ENCODE measurements at places on chromosomes 2 and 18. TPM values are rescaled to one million over a fixed set of nuclear protein-coding genes. Genes with fewer than 3 reads are reported as not detected.

Gene APOB
- not detected for total RNA-seq

- ATAC-seq: no peak
Observed at GRCh38 chr2:137467246-137467862, 496.9 kb upstream of the HNMT start.

Gene MALL
- total RNA-seq: not detected

Gene TFPI
- total RNA-seq: 0.13 TPM

- no peak for ATAC-seq
Observed at GRCh38 chr2:75632813-75633212, 13.8 kb upstream of the MRPL19 start.

Gene RMDN2
- 1.4 TPM for total RNA-seq

DNA sequence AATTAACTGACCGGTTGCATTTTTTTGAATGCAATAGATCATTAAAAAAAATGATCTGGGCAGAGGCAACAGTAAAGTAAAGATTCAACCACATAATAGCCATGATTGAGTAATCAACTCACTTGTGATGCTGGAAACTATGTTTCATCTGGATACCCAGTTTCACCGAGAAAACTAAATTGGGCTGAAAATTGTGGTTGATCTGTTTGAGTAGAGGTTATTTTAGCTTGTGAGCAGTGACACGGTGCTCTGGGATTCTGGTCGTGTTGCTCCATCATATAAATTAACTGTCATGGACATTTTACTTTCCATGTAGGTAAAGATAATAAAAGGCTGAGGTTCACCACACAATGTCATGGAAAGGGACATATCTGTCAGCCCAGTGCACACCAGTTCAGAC lies 58.7 kb downstream of the CD226 start:
- peak; percentile 36 for ATAC-seq

DNA sequence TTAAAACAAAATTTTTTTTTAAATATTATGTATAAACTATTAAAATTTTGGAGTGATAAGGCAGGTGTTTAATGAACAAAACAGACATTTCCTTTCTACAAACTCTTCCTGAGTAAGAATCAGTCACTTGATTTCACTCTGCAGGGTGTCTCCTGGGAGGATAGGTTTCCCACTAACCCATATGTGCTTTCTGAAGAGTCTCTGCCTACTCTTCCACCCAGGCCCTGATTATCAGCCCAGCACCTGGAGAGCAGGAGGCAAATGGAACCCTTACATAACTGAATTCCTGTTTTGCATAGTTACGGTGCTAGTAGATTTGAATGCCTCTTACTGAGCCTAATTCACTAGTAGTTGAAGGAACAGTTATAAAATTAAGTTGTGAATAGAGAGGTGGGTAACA lies 1718.6 kb downstream of the SUCLG1 start:
- no peak for ATAC-seq

Gene REG3A
- total RNA-seq: not detected

Gene TCF23
- not detected for total RNA-seq

DNA sequence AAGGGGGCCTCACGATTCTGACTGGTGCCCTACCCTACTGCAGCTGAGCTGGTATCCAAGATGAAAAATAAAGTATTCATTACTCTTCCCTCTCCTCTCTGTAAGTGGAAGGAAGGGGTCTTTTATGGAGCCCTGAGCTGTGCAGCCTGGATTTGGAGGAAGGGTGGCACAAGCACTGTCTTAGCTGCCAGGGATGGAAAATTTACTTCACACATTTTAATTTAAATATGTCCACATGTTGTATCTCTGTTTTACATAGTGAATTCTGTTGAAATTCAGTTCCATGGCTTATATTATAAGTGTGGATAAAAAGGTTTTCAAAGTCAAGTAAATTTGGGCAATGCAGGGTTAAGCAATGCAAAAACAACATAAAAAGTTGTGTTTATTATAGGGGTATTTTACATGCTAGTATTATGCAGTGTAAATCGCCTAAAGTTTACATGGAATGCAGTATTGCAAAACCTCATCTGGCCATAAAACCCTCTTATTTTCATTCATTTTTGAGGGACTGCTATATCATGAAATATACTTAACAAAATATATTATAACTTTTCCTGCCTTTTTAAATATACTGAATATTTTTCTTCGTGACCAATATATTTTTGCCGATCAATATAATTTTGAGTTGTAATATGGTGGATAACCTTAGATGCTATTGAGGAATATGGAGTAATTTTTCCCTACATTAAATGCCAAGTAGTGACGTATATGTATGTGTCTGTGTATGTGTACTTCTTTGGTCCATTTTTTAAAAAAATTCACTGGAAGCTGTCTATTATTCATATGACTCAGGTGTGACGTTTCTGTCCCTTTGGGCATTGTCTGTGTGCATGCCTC lies 333.9 kb upstream of the CYRIA start:
- no peak for ATAC-seq

DNA sequence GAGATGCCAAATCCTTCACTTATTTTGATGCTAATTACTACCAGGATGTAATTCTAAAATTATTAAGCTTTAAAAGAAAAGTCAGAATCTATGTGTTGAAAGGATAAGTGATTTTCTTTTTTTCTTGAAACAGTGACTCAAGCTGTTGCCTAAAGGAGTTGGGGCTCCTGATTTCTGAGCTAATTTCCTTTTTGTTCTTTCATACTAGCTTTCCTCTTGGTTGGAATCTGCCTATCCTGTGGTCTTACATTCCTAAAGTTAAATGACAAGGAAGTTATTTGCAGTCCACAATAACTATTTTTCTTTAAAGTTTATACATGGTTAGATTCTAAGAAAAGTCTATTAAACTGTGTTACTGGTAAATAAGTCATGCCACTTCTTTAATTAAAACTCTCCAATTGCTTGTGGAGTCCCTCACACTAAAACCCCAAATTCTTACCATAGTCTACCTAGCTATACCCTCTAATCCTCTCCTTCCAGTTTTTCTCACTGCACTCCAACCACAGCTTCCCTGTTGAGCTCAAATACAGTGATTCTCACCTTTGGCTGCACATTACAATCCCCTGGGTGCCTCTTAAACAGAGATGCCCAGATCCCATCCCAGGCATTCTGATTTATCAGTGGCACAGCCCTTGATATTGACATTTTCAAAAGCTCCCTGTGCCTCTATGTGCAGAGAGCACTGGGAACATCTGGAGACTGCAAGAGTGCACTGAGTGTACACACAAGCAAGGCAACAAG lies 63.3 kb upstream of the EFEMP1 start:
- ATAC-seq: no peak

- no peak for ATAC-seq
Observed at GRCh38 chr2:15801904-15802303, 138.4 kb upstream of the MYCN start.

GRCh38 chr2:61807036-61807757 lies 46.7 kb downstream of the FAM161A start:
- ATAC-seq: no peak

Gene ALPP
- total RNA-seq: 0.19 TPM

DNA sequence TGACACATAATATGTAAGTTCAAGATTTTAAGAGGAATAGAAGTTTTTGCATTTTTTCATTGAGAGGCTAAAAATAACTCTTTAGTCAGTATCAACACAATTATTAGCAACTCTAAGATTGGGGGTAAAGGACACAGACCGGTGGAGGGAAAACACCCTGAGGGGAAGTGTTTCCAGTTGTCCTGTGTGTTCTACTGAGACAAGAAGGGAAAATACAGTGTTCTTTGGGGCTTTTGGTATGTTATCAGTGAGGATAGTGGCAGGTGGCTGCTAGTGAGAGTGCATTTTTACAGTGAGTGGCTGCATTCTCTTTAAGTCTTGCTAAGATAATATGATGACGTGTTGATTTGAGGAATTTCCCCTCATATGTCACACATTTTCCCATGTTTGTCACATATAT lies 507.5 kb downstream of the PARD3B start:
- no peak for ATAC-seq

DNA sequence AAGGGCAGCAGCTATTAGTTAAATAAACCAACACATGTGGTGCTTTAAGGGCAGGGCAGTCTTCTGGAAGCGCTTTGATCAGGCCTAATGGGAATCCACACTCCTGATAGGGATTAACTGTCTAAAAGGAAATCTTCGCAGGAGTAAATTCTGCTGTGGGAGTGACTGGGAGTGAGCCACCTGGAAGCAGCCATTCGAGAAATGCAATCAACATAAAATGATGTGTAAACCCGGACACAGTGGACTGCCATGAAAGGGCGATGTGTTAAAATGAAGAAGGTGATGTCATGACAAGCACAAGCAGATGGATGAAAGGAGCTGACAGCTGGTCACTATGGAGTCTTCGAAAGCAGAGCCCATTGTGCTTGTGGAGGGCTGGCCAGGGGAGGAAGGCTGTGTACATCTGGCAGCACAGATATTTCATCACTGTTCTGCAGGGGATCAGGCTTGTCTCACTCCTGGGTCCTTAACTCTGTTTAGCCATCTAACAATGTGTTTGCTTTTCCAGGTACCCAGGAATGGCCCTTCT lies 24.8 kb upstream of the GALNT14 start:
- no peak for ATAC-seq

DNA sequence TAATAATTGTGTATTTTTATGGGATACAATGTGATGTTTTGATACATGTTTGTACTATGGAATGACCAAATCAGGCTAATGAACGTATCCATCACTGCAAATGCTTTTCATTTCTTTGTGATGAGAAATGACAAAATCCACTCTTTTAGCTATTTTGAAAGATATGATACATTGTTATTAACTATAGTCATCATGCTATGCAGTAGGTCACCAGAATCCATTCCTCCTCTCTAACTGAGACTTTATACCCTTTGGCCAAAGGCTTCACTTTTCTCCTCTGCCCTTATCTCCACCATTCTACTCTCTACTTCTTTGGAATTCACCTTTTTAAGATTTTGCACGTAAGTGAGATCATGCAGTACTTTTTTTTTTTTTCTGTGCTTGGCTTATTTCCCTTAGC lies 44.5 kb upstream of the TMEM17 start:
- no peak for ATAC-seq

Gene GREB1
- 1.0 TPM for total RNA-seq

Gene CFAP221
- total RNA-seq: not detected

DNA sequence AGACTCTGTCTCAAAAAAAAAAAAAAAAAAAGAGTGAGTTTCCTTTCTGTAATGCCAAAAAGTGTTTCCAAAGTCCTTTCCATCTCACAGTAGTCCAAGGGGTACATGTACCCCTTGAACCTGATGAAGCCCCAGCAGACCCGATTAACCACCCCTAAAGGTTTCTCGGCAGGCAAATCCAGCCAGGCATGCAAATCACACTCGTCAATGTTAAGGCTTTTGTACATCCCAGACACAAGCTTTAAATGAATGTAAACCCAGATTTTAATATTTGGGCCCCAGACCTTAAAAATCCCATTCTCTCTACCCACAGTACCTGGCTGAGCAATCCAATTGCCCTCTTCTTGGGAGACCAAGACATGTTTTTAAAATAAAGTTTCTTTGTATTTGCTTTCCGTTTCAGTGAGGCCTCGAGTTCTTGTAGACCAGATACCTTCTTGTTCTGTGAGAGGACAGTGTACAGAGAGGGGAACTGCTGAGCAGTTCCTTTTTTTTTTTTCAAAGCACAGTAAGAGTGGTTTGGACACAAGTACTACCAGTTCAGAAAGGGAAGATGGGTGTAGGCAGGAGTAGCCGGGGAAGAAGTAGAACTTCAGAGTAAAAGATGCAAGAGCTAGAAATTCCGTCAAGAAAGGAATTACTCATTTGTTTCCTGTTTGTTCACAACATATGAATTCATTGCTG lies at the start of gene NLRC4:
TSS of gene NLRC4 (minus strand) at position 465 of the 684 bp plus-strand sequence. CDS start 8,111 bp downstream, outside the sequence.
- ATAC-seq: peak; percentile 47

Gene COL4A4
- 0.26 TPM for total RNA-seq

- ATAC-seq: no peak
Observed at GRCh38 chr2:15389895-15390294, 171.2 kb downstream of the NBAS start.

Gene MDH1B
- 0.56 TPM for total RNA-seq

DNA sequence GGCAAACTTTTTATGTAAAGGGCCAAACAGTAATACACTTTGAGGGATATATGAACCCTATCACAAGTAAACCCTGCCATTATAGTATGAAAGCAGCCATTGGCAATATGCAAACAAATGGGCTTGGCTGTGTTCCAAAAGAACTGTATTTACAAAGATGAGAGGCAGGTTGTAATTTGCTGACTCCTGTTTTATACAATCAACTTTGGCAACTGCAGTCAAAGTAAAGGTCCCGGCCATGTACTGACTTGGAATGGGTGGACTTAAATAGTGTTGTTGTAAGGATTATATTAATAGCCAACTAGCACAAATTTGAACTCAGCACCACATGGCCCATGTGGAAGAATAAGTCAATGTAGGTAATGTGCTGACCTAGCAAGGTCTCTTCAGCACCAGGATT lies 223.4 kb downstream of the WDPCP start:
- ATAC-seq: no peak

Gene SPAG16
- 7.2 TPM for total RNA-seq

Gene LCT
- 0.45 TPM for total RNA-seq

DNA sequence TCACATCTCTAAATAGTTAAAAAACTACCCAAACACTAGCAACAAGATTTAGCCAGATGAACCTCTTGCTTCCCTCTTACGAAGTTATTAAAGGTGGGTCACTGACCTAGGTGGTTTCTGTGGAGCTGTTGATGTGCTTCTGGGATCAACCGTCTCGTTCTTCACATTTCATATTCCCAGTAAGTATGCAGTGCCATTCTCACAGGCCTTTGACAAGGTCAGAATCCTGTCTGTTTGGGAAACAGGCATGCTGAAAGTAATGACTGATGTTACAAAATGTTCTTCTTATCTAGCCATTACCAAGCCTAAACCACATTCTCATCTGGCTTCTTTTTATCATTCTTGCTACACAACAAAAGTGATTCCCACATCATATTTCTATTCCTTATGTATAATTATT lies 70.3 kb downstream of the WDR7 start:
- no peak for ATAC-seq

Gene PLGLB2
- 2.6 TPM for total RNA-seq

- ATAC-seq: no peak
Observed at GRCh38 chr2:240810199-240810598, 9.8 kb downstream of the KIF1A start.

Gene NPAS2
- 11.4 TPM for total RNA-seq

- ATAC-seq: no peak
Observed at GRCh38 chr2:202186641-202187202, 51.7 kb downstream of the SUMO1 start.

- ATAC-seq: no peak
Observed at GRCh38 chr2:132621131-132621875, 48.7 kb downstream of the LYPD1 start.

- no peak for ATAC-seq
Observed at GRCh38 chr18:75052475-75052874, 156.5 kb downstream of the PTGR3 start.

Gene MORN2
- 8.2 TPM for total RNA-seq

GRCh38 chr18:48176909-48177308 lies 232.3 kb downstream of the ZBTB7C start:
- no peak for ATAC-seq

Gene AOX1
- total RNA-seq: 0.04 TPM

GRCh38 chr18:36830158-36830495 lies 1.2 kb downstream of the KIAA1328 start:
- ATAC-seq: no peak

Gene BABAM2
- total RNA-seq: 88.6 TPM

Gene DDX1
- 95.2 TPM for total RNA-seq

Gene DYNAP
- total RNA-seq: not detected
